ENCODE measurements at places on chromosomes 1 and 21.

DNA sequence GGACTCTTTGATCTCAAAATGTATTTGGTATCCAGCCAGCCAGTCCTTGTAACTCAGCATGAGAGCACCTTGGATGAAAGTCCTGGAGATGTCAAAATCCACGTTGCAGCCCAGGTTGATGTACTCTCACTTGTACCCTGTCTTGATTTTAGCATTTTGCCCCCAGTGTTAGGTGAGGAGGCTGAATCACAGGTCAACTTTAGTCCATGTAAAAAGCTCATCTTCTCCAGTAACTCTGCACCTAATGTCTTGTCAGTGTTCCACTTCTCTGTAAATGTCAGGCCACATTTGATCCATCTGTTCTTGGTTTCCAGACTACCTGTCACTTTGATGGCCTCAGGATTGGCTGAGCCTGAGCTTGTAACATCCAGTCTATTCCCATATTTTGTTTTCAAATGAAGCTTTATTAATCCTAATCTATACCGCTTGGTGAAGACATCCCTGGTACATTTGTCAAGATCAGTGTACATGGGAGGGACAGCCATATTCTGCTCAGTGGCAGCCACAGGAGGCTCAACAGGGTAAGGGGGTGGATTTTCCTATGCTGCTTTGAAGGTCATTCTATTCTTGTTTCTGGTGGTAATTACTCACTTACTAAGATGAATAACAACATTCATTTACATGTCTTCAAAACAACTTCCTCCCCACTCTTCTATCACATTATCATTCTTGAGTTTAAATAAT, 24.1 kb upstream of the FCRL3 start:
- DNase-seq: no peak

- no peak for DNase-seq
Observed at GRCh38 chr1:213136190-213136917, 85.3 kb downstream of the RPS6KC1 start.

DNA sequence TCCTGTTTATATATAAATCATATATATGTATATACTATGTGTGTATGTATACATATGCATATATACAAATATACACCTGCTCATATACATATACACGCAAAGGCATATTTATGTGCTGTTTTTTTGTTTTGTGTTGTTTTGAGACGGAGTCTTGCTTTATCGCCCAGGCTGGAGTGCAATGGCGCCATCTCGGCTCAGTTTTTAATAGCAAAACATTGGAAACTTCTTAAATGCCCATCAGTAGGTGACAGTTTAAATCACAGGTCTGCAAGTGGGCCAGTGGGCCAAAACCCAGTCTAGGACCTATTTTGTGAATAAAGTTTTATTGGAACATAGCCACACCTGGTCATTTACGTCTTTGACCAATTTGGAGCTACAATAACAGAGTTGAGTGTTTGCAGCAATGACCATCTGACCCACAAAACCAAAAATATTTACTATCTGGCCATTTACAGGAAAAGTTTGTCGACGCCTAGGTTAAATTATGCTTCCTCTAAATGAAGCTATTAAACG, 132.3 kb downstream of the TOMM20 start:
- DNase-seq: no peak

DNA sequence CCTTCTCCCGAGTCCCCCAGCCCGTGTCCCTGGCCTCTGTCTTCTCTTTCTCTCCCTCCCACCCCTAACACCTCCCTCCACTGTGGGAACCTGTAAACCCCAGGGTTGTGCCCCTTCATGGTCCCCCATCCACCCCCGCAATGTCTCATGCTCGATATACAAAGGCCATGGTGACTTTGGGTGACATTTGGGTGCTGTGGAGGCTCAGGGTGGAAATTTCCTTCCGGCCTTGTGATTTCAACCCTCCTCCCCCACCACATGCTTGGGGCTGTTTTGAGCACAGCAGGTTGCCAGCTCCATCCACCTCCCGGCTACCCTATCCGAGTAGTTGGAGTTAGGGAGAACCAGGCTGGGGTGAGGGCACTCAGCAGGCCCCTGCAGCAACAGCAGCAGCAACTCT, 25.7 kb upstream of the VPS13D start:
- DNase-seq: no peak

- DNase-seq: no peak
Observed at GRCh38 chr1:155379631-155380090, 59.0 kb downstream of the RUSC1 start.

DNA sequence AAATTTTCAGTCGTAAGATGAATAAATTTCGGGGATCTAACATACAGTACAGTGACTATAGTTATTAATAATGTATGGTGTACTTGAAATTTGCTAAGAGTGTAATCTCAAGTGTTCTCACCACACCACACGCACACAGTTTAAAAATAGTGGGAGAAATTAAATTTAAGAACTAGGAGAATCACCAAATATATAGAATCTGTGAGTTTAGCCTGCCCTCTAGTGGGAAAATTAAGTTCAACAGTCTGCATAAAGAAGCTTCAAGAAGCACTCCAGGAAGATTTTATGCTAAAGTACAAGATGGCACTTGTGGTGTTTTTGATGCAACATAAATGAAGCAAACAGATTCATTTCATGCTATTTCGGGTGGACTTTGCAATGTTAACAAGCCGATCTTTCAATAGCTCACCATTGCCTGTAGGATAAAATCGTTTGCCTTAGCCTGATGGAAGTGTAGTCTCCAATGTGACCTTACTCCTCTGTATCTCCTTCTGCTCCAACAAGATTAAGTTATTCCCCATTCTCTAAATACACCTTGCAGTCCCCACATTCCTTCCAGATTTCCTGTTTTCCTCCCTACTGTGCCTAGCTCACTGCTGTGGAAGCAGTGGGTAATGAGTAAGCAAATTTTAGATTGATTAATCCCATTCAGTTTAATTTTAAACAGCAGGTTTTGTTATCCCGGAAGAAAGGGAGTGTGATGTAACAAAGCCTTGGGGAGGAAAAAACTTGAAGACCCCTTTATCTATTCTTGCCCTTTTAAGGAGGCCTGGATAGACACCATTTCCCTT, 8.7 kb upstream of the PIK3C2B start:
- peak; percentile 77 for DNase-seq

GRCh38 chr21:33566514-33566913, 22.0 kb downstream of the DONSON start:
- DNase-seq: no peak

DNA sequence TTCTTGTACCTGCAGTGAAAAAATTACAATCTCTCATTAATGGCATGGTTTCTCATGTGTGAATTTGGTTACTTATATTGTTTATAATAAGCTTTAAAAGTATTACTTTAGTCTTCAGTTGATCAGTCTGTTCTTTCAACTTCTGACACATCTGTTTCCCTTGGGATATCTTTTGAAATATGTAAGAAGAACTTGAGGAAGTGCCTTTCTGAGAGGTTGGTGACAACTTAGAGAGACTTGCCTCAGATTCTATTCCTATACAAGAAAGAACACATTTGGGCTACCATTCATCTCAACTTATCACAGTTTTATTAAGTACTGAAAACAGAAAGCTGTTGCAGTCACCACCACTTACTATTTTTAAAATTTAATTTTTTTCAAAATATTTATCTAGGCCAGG, 8.1 kb downstream of the AKNAD1 start:
- DNase-seq: no peak

GRCh38 chr1:181936768-181937581, 124.5 kb downstream of the ZNF648 start:
- DNase-seq: peak; percentile 6

DNA sequence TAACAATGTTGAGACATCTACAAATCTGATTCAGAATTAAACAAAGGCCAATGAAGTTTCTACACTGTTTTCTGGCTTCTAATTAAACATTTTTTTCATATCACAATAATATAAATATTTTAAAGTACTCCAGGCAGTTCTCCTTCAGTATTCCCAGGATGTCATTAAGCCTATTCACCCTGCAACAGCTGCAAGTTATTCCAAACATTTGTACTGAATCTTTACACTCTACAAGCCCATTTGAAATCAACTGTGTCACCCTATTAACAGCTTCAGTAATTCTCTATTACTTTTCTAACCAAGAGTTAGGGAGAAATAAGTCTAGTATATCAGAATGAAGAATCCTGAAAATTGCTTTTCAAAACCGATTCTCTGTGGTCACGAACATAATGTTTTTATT, 124.6 kb downstream of the OLFML2B start:
- no peak for DNase-seq

DNA sequence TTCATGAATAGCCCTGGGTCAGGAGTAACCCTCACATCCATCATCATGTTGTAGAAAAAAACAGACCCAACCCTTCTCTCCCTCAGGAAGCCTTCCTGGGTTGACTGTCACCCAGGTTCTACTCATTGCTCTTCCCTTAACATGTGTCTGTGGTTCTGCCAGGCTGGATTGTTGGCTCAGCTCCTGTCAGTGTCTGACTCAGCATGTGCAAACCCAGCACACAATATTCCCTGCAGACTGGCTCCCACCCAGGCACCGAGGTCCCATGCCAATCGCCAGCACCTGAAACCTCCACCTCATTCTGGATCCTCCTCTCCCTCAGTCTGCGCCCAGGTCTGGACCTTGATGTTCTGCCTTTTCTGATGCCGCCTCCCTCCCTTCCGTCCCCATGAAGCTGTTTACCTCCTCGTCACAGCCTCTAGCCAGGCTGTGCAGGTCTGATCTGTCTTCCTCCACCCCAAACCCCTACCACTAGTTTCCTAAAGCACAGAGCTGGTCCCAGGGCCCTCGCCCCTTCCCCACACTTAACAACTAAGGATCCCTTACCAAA, 4.3 kb upstream of the S100A8 start:
- DNase-seq: no peak

- no peak for DNase-seq
Observed at GRCh38 chr1:154777781-154778180, 92.3 kb downstream of the KCNN3 start.

- DNase-seq: no peak
Observed at GRCh38 chr21:41536827-41537103, 28.8 kb upstream of the TMPRSS2 start.

GRCh38 chr1:40715491-40716059, 24.1 kb downstream of the NFYC start:
- no peak for DNase-seq

DNA sequence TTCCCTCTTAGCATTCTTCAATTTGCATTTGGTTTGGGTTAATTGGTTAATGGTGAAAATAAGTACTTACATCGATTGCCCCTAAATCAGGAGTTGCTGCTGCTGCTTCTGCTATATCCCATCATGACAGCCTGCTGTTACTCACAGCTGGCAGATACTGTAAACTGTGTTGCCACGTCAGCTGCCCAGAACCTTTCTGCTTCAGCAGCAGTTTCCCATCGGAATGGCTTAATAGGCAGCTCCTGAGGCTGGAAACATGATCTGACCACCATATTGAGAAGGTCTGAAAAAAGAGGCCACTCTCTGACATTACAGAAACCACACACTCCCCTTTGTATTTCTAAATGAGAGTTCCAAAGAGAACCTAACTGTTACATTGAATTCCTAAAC, 14.3 kb upstream of the SEC16B start:
- no peak for DNase-seq

GRCh38 chr1:195934817-195935553, 673.3 kb downstream of the KCNT2 start:
- DNase-seq: no peak

DNA sequence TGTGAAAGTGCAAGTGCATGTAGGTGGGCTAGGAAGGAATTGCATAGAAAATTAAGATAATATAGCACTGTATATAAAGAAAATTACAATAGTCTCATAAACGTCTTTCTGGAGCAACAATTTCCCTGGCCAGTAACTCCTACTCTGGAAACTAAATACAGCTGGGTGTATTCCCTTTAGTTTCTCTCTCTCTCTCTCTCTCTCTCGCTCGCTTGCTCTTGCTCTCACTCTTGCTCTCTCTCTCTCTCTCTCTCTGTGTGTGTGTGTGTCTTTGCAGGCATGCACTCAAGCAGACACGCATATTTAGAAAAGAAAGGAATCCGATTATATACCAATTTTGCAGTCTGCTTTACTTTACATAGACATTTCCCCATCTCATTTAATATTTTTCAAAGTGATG, 14.7 kb downstream of the S100A10 start:
- DNase-seq: no peak

GRCh38 chr1:100750005-100750885, 30.7 kb downstream of the VCAM1 start:
- no peak for DNase-seq

DNA sequence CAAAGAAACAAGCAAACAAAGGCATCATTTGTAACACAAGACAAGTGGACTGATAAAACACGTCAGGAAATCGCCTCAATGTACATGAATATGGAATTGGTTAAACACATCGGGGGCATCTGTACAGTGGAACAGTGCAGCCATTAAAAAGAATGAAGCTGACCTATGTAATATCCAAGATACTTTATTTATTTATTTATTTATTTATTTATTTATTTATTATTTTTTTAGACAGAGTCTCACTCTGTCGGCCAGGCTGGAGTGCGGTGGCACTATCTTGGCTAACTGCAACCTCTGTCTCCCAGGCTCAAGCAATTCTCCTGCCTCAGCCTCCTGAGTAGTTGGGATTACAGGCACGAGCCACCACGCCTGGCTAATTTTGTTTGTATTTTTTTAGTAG, 75.4 kb upstream of the SLC45A1 start:
- DNase-seq: no peak

DNA sequence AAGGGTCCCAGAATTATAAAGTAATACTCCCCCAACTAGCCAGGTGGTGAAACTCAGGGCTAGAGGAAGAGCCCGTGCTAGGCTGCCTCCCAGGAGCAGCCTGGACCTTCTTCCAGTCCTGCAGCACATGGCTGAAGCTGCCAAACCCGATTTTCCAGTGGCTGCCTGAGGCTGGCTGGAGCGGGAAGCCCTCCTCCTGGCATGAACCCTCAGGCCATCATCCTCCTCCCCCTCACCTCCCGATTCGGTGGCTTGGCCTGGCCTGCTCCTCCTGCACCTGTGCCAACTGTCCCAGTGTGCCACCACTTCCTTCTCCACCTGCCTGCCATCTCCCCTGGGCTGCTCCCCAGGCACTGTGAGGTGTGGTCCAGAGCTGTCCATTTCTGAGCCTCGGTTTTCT, 3.0 kb upstream of the TSPAN1 start:
- DNase-seq: no peak

DNA sequence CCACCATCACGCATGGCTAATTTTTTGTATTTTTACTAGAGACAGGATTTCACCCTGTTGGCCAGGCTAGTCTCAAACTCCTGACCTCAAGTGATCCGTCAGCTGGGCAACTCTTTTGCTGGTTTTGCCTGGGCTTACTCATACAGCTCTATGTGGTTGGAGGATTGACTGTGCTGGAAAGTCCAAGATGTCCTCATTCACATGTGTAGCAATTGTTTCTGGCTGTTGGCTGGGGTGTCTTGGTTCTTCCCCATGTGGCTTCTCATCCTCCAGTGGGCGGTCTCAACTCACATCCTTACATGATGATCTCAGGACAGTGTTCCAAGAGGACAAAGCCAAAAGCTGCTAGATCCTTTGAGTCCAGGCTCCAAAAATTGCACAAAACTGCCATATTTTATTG, 53.3 kb downstream of the TEX35 start:
- no peak for DNase-seq

GRCh38 chr1:33130297-33130696, 49.3 kb downstream of the AZIN2 start:
- DNase-seq: no peak

DNA sequence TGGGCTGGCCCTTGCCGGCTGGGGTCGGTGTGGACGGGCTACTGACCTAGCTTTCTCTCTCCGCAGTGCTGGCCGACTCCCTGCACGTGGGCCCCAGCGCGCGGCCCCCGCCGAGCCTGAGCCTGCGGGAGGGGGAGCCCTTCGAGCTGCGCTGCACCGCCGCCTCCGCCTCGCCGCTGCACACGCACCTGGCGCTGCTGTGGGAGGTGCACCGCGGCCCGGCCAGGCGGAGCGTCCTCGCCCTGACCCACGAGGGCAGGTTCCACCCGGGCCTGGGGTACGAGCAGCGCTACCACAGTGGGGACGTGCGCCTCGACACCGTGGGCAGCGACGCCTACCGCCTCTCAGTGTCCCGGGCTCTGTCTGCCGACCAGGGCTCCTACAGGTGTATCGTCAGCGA, 34.9 kb downstream of the PTGFRN start:
- no peak for DNase-seq
